Psoas muscle (tissue), 8 donors: ENCODE measurements at places on chromosomes 6 and 20. TPM values are rescaled to one million over a fixed set of nuclear protein-coding genes. Genes with fewer than 3 reads are reported as not detected.

Gene FOXQ1
- total RNA-seq: not detected

Gene NDUFAF4
- total RNA-seq: 64.0 TPM

Gene CALHM4
- 0.27 TPM for total RNA-seq

Gene SPDEF
- 0.19 TPM for total RNA-seq

Gene SLC17A9
- total RNA-seq: 0.95 TPM

Gene VNN1
- total RNA-seq: 0.44 TPM

Gene FAXC
- total RNA-seq: 0.73 TPM

Gene SNPH
- total RNA-seq: 9.3 TPM

Gene MATN4
- not detected for total RNA-seq

GRCh38 chr6:138948004-138948403 is 40.0 kb downstream of the REPS1 start:
- DNase-seq: no peak

GRCh38 chr6:130520221-130520620 is 154.4 kb downstream of the TMEM200A start:
- DNase-seq: no peak

- DNase-seq: no peak
These were observed 33.0 kb downstream of the SLCO4A1 start for GRCh38 chr20:62675156-62675876.

- no peak for DNase-seq
These were observed 4.6 kb downstream of the SDC4 start for GRCh38 chr20:45343532-45344167.

DNA sequence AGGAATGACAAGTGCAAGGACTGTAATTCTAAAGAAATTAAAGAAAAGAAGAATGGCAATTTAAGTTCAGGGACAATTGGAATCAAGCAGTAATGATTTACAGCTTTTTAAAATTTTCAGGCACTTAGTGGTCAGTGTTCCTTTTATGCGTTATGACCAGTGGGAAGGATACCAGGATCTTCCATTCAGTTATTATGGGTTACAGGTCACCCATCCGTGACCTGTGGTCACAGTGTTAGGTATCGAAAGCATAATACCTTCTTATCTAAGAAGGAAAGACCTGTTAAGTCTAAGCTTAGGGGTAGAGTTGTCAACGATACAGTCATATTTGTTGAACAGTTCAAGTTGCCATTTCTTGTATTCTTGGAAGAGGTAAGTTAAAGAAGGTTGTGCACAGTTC is 253.8 kb downstream of the LAMA2 start:
- DNase-seq: no peak

DNA sequence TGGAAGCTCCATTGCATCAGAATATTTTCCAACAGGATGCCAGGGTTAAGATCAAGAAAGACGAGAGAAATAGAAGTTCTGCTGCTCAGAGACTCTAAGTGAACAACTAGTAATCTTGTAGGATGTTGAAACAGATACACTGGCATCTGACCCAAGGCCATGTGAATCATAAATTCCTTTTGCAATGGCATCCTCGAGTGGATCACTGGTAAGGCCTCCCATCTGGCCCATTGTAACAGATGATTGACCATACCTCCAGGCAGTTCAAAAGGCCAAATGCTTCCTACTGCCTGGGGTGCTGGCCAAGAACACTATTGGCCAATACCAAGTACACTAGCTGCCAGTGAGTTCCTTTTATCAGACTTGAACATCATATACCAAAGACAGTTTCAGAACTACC is 9.9 kb upstream of the SLC17A3 start:
- DNase-seq: no peak
